ENCODE measurements at places on chromosomes 11 and 22.

- no peak for DNase-seq
Observed at GRCh38 chr11:30447058-30447640, 124.2 kb downstream of the ARL14EP start.

DNA sequence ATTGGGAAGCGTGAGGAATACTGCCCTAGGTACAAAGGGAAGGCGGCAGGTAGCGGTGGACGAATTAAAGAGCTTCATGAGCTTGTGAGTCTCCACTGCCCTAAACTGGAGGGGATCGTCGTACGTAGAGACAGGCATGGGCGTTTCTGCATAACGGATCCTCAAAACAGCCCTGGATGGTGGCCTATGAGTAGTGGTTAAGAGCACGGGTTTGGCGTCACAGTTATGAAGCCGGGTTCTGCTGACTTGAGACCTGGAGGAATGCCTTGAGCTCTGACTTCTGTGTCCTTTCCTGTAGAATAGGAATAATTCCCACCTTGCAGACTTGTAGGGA is 335 bp downstream of the TMEM138 start:
- DNase-seq, result peak; percentile 49

- no peak for DNase-seq
Observed at GRCh38 chr11:59829358-59829757, 15.9 kb downstream of the CBLIF start.

GRCh38 chr22:21025266-21025665 is 7.1 kb downstream of the SLC7A4 start:
- DNase-seq, result no peak

DNA sequence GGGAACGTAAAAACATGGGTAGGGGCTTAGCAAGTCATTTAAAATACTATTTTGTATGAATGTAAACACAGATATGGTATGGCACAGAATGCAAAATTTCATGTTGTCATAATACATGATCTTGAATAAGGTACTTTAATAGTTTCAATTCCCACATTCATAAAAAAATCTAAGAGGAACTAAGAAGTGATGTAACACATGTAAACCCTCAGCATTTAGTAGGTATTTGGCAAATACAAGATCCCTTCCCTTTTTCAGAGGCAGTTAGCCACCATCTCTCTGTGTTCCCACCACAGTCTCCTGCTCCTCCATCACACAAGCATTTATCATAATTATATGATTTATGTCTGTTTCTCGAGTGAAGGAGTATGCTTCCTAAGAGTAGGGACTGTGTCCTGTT is 251.8 kb downstream of the TENM4 start:
- no peak for DNase-seq

GRCh38 chr11:16815047-16815767 is 76.8 kb downstream of the C11orf58 start:
- peak; percentile 51 for DNase-seq

GRCh38 chr11:86314636-86315035 is 12.6 kb downstream of the HIKESHI start:
- DNase-seq, result no peak

GRCh38 chr11:94560834-94561233 is 6.3 kb upstream of the PIWIL4 start:
- no peak for DNase-seq

DNA sequence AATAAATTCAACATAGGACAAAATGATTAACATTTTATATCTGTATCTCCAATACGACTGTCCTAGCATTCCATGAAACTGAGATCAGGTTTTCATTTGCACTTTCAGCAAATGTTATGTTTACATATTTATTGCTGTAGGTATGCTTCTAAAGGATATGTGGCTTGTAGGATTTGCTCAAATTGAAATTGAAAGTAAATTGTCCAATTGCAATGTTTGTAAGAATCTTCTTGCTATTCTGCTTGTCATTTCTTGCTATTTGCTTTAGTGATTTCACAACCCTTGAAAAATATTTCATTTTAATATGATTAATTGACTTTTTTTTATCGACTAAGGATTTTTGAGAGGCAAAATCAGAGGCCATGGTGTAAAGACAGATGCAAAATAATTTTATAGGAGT is 904.2 kb upstream of the RAG2 start:
- no peak for DNase-seq

DNA sequence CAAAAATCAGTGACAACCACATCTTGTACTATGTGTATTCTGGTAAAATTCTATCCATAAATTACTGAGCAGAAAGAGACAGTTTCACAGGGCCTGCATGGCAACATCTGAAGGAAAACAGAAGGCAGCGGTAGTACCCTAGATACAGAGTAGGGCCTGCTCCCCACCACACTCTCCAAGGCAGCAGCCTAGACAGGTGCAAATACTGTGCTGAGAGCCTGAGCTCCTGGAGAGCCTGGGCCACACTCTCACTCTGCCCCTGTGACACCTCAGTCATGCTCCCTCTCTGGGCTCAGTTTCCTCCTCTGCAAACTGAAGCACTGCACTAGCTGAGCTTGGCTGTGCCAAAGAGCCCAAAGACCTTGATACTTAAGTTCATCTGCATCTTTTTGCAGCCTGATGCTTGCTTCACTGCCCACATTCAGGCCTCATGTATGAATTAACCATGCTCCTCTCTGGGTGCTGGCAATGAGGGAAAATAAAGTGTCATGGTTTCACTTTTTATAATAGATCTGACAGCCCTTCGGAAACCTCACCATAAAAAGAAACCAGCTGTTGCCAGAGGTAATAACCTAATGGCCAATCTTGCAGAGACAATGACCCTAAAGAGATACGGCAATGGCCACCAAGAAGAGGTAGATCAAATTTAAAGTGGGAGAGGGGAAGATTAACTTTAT is 104.7 kb downstream of the PLEKHA7 start:
- no peak for DNase-seq

DNA sequence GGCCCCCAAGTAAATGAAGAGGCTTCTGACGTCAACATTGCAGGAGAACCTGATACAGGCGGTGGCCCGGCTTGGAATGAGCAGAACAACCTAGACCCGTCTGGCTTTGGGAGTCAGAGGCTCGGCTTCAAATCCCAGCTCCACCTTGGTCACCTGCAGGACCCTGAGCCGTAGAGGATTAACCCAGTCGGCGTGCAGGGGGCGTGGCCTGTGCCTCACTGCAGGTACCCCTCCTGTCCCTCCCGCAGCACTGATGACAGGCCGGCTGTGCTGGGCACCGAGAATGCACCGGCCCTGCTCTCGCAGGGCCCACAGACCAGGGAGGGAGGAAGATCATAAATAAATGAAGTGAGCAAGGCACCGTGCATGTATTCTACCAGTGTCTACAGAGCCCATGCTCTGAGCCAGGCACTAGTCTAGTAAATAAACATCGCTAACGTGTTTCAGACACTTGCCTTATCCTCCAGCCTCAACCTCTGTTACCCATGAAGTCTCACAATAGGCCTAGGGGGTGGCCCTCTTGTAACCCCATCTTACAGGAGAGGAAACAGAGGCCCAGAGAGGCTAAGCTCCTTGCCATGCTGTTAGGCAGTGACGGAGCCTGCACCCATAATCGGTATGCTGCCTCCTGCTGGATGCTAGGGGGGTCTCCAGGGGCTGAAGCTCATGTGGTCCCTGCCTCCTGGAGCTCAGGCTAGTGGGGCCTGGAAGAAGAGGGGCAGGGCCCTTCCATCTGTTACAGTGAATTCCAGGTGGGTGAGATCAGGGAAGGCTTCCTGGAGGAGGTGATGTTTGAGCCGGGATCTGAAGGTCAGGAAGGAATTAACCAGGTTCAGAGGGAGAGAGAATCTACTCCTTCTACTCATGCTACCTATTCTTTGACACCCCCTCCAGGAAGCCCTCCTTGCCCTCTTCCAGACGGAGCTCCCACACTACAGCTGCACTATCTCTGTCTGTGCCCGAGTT is 53.4 kb downstream of the RTL6 start:
- DNase-seq, result no peak

- DNase-seq, result no peak
Observed at GRCh38 chr11:119376197-119376847, 5.2 kb downstream of the USP2 start.

GRCh38 chr22:37823134-37823985 is at the start of gene GALR3:
Gene GALR3, plus strand, starts transcription at chr22:37823382. Its CDS starts 25 bp downstream, at chr22:37823407.
- no peak for DNase-seq

GRCh38 chr11:866481-866880 is 23.8 kb downstream of the TSPAN4 start:
- no peak for DNase-seq

- peak; percentile 40 for DNase-seq
Observed at GRCh38 chr22:38566726-38567504, 3.1 kb downstream of the DMC1 start.

GRCh38 chr22:29443861-29444792 is 5.7 kb downstream of the RFPL1 start:
- DNase-seq, result no peak

GRCh38 chr11:67390947-67391303 is 861 bp upstream of the RAD9A start:
- no peak for DNase-seq

- no peak for DNase-seq
Observed at GRCh38 chr11:115764176-115764575, 260.0 kb upstream of the CADM1 start.

- DNase-seq, result no peak
Observed at GRCh38 chr11:78683774-78684173, 109.1 kb upstream of the NARS2 start.

DNA sequence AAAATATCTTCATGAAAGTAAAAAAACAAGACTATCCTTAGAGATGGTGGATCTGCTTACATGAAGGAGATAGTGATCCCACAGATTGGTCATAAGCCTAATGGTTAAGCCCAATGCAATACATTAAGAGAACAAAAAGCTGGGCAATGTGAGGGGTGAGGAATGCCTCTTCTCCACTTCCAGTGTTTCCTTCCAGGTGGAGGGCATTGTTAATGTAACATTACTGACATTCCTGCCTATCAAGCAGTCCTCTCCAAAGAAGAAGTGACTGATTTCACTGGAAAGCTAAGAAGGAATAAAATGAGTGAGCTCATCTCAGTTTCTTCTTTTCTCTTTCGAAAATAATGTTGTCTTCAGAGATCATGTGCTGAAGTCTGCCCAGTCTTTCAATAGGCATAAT is 207.8 kb downstream of the RAB38 start:
- DNase-seq, result no peak

DNA sequence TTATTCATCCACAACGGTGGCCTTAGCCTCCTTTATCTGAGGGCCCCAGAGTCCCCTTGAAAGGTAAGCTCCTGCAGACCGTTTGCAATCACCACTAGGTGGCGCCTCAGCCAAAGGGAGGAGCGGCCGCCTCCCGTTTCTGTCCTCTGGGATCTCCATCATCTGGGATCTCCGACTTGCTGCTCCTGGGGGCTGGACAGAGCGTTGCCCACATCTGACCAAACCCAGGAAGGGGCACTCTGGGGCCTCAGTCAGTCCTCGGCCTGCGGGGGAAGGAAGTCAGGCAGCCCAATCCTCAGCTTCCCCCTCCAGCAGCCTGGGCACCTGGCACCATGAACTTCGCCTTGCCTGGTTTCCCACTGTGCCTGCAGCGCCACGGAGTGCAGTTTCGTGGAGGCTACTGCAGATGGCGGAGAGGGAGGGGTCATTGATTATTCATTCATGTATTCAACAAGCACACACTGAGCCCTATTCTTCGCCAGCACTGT is 23.5 kb downstream of the TP53I11 start:
- peak; percentile 60 for DNase-seq

DNA sequence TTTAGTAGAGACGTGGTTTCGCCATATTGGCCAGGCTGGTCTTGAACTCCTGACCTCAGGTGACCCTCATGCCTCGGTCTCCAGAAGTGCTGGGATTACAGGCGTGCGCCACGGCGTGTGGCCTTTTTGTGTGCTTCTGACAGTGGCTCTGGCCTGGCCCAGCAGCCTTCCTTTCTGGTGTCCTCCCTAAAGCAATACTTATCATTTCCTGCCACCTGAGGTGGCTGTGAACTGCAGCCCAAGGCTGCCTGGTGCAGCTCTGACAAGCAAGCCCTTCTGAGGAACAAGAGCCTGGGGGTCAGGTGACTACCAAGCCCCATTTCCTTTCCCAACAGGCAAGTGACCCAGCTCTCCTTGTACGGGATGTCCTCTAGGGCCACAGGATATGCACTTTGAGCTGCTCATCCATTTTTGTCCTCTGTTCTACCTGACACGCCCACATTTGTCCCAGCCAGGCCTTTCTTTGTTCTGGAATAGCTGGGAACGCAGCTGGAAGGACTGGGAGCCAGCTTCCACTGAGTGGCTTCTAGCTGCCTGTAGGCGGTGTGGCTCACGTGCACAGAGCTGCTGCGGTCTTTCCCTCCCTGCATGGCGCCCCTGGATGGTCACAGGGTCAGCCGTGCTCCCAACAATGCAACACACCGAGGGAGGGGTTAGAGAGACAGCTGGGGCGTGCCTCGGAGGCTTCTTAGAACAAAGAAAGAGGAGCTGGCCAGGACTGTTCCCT is 12.3 kb upstream of the BID start:
- no peak for DNase-seq

DNA sequence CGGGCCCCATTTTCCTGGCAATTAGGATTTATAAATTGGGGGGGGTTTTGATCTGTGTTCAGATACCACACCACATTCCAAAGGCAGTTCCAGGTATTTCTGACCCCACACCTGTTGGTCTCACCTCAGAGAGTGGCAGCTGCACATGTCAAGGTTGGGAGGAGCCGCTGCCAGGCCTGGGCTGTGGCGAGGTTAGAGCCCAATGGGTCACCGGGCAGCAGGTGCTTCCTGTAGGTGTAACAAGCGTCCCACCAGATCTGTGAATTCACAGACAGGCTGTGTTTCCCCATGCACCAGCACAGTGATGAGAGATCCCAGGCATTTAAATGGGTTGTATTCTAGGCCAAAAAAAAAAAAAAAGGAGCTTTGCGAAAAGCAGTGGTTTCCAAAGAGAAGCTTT is 58.6 kb downstream of the CABIN1 start:
- DNase-seq, result no peak

DNA sequence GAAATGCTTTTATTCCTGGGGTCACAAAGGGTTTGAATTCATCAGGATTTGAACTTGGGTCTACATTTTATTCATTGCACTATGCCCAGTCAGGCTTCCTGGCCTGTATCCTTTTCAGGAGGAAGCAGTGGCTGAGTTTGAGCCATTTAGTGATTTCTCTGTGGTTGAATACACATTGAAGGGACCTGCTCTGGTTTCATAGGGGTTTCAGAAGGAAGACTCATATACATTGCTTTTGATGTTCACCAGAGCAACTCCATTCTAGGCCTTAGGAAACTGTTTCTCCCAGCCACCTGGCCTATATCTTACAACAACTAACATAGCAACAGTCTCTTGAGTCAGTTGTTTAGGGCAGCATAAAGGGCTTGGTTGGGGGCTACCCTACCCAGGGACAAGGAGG is 165.7 kb downstream of the INSC start:
- DNase-seq, result no peak

DNA sequence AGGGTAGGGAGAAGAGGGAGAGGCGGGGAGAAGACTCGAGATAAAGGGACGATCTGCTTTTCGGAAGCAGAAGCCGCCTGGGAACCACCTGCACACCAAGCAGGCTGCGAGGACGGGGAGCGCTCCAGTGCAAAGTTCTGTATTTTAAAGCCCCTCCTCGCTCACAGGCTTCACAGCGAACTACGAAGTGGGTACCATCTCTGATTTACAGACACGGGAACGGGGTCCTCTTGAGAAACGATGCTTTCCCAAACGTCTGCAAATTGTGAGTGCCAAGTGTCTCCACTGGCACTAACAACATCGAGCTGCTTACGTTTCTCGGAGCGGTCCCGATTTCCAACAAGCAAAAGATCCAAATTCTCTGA is 700 bp upstream of the STX3 start:
- DNase-seq, result no peak

All from AG10803 (cell line).